GM12878 (cell line): ENCODE measurements at places on chromosomes 2 and 18. TPM values are rescaled to one million over a fixed set of nuclear protein-coding genes. Genes with fewer than 3 reads are reported as not detected.

The RAX gene
- not detected in 2 replicates for total RNA-seq

The TFCP2L1 gene
- total RNA-seq = 0.21 TPM in 2 replicates

The ELAC1 gene
- total RNA-seq = 9.3 and 9.4 TPM in 2 replicates

The TPRKB gene
- 23.6 and 28.1 TPM in 2 replicates for total RNA-seq

The OR6B2 gene
- not detected in 2 replicates for total RNA-seq

The GALNT3 gene
- total RNA-seq = 1.0 and 1.4 TPM in 2 replicates

The TMSB10 gene
- total RNA-seq = 2,058 and 2,139 TPM in 2 replicates

The IKZF2 gene
- total RNA-seq = 144 and 145 TPM in 2 replicates

DNA sequence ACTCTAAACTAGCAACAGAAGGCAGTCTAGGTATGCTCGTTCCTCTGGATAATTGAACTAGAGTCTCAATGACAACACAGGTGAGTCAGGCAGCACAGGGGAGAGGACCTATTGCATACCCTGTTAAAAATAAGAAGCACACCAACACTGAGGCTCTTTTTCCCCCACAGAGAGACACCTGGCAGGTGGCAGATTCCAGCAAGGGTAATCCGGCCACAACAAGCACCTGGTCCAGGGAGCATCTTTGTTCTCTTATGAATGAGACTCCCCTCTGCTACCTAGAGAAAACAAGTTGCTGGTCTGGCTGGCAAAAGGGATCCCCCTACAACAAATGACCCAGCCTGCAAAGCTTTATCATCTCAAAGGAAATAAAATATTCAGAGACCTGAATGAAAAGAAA is 508.9 kb upstream of the POU3F3 start:
- no peak overlapping the region for H3K4me3 ChIP-seq
- H3K36me3 ChIP-seq = no peaks in the 10 kb centered on the region
- no peaks in the 10 kb centered on the region for H3K4me1 ChIP-seq
- DNase-seq = no peak

DNA sequence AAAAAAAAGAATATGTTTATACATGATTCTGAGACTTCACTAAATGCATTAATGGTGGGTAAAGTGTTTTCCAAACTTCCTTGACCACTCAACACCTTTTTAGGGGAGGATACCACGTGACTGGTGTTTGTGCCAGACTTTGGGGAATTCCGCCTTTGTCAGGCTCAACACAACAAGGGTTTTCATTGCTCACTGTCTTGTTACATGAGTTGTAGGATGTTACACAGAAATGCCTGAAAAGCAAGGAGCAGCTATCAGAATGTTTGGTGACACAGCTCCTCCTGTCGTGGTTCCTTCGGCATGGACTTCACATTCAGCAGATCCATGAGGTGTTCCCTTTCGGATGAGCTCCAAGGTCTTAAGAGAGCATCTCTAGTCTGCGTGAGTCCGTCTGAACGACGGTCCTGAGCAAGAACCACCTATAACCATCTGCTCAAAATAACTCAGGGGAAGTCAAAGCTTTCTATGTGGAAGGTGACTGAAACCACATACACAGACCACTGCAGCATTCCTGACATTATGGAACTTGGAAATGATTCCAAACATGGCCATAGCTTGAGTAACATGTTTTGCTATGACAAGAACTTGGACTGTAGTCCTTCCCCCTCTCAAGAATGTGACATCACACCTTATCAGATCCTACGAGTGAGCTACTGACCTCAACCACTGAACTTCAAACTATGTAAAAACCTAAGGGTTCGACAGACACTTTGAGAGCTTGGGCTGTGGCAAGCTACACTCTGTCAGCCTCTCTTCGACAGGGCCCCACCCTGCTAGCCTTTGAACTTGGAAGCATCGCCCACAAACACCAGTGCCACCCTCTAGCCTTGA is 57.5 kb downstream of the MCFD2 start:
- H3K27me3 ChIP-seq = peaks cover 7% of the 10 kb centered on the region
- H3K4me1 ChIP-seq = no peaks in the 10 kb centered on the region
- no peak overlapping the region for H3K27ac ChIP-seq
- no peak overlapping the region for H3K4me3 ChIP-seq
- no peaks in the 10 kb centered on the region for H3K36me3 ChIP-seq

DNA sequence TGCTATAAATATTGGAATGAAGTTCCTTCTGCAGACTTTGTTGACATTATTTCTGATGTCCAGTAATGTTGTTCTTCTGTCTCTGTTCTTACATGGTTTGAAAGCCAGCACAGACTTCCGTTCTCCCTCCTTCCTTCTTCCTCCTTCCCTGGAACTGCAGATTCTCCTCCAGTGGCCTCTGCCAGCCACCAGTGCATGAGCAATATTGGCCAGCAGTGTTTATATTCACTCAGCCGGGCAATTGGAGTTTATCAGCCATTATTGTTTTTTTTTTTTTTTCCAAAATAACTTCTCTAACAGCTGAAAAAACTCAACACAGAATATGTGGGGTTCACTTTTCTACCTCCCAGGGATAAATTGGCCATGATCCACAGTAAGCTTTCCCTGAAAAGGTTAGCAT is 86.8 kb downstream of the ADCYAP1 start:
- no peak overlapping the region for H3K4me3 ChIP-seq
- no peak overlapping the region for H3K27ac ChIP-seq
- no peaks in the 10 kb centered on the region for H3K27me3 ChIP-seq
- no peaks in the 10 kb centered on the region for H3K4me1 ChIP-seq
- H3K36me3 ChIP-seq = no peaks in the 10 kb centered on the region

DNA sequence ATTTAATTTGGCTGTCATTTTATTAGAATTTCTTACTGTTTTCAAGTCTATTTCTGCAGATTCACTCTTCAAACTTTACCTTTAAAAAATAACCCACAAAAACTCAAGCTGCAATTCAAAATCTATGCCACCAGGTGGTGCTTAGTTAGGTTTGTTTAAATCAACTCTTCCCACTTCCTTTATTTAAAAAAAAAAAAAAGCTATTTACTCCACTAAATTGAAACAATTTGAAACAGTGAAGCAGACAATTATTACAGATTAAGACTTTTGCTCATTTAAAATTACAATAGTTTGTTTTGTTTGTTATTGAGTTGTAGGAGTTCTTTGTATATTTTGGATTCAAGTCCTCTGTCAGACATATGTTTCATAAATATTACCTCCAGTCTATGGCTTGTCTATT is 300.0 kb downstream of the PDE11A start:
- H3K36me3 ChIP-seq = no peaks in the 10 kb centered on the region
- no peak overlapping the region for H3K27ac ChIP-seq
- no peaks in the 10 kb centered on the region for H3K4me1 ChIP-seq

DNA sequence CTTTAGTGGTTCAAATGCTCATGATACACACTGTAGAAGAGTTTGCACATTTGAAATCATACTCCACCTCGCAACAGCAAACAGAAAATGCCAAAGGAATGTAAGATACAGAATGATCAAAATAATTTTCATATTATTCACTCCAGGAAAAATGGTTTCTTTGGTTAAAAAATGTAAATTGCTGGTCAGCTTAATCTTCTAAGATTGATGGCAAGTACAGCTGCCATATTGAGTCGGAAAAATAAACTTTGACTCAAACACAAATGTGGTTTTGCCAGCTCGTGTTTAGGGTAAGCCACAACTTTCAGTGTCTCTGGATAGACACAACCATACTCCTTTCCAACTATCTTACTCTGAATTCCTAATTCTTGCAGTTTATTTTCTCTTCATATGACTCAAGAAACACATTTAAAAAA is 154.9 kb upstream of the SMIM21 start:
- H3K4me3 ChIP-seq = no peak overlapping the region
- H3K36me3 ChIP-seq = no peaks in the 10 kb centered on the region
- H3K4me1 ChIP-seq = no peaks in the 10 kb centered on the region

- H3K4me3 ChIP-seq = no peak overlapping the region
- DNase-seq = no peak
- H3K36me3 ChIP-seq = no peaks in the 10 kb centered on the region
- H3K4me1 ChIP-seq = peaks cover 4% of the 10 kb centered on the region; the same call in 1 of the 2 replicates
These were observed 61.3 kb downstream of the NABP1 start for GRCh38 chr2:191739194-191739593.

- no peaks in the 10 kb centered on the region for H3K27me3 ChIP-seq
- H3K36me3 ChIP-seq = no peaks in the 10 kb centered on the region
- no peak overlapping the region for H3K27ac ChIP-seq
- no peak for DNase-seq
- H3K4me3 ChIP-seq = no peak overlapping the region
These were observed 134.7 kb upstream of the CDH20 start for GRCh38 chr18:61198486-61198885.

DNA sequence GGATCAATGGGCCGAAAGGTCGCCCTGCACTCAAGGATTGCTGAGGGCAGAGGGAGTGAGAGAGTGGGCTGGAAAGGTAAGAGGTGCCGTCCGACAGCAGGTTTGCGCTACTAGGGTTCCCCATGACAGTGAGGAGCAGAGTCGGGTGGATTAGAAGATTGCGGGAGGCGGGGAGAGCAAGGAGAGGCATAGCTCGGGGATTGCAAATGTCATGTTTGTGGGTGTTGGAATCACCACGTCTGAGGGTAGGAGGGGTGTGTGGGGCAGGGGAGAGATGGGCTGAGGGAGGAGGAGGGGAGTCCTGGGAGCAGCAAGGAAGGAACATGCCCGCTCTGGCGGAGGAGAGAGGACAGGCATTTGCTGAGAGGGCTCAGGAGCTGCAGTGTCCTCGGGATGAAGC is 81.2 kb downstream of the ZCCHC2 start:
- H3K27ac ChIP-seq = no peak overlapping the region
- no peaks in the 10 kb centered on the region for H3K27me3 ChIP-seq
- no peak for DNase-seq

GRCh38 chr2:173044686-173045085 is 31.0 kb upstream of the MAP3K20 start:
- H3K36me3 ChIP-seq = no peaks in the 10 kb centered on the region
- no peaks in the 10 kb centered on the region for H3K4me1 ChIP-seq
- no peaks in the 10 kb centered on the region for H3K27me3 ChIP-seq
- no peak for DNase-seq
- H3K4me3 ChIP-seq = no peak overlapping the region
- H3K27ac ChIP-seq = no peak overlapping the region

DNA sequence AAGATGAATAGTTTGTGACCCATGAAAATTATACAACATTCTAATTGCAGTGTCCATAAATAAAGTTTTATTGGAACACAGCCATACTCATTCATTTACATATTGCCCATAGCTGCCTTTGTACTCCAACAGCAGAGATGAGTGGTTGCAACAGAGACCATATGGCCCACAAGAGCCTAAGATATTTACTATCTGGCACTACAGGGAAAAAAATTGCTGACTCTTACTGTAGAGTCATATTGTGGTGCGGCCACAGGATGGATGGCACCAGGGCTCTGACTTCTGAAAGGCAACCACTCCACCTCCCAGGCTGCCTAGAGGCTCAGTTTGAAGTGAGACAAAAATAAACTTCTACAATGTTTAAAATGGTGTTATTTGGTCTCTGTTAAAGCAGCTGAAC is 404.0 kb upstream of the ATP5MC3 start:
- H3K4me1 ChIP-seq = no peaks in the 10 kb centered on the region
- no peak overlapping the region for H3K4me3 ChIP-seq
- no peak for DNase-seq
- no peaks in the 10 kb centered on the region for H3K36me3 ChIP-seq
- H3K27ac ChIP-seq = no peak overlapping the region

DNA sequence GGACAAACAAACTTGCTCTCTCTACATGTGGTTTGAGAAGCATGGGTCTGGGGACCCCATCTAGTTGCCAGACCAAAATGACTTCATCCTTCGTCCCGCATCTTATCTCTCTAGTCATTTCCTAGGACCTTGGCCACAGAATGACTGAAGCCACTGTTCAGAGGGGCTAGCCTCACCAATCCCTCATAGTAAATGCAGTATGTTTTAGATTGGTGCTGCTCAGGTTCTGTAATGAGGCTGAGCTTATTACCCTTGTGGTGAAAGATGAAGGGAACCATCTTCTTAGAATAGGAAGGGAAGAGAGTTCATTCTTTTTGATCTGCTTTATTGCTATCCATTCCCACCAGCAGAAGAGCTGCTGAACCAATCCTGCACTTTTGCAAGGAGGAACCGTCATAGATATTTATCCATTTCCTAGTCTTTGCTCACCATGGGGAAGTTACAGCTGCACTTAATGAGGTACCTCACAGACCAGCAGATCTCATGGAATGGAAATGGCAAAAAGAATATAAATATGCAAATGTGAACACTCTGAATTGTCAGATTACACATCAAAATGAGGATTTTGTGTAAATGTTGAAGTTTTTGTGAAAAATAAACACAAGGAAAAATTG is 436.7 kb downstream of the LPIN1 start:
- no peak for DNase-seq
- no peaks in the 10 kb centered on the region for H3K4me1 ChIP-seq
- H3K27me3 ChIP-seq = no peaks in the 10 kb centered on the region
- no peaks in the 10 kb centered on the region for H3K36me3 ChIP-seq
- H3K27ac ChIP-seq = no peak overlapping the region

DNA sequence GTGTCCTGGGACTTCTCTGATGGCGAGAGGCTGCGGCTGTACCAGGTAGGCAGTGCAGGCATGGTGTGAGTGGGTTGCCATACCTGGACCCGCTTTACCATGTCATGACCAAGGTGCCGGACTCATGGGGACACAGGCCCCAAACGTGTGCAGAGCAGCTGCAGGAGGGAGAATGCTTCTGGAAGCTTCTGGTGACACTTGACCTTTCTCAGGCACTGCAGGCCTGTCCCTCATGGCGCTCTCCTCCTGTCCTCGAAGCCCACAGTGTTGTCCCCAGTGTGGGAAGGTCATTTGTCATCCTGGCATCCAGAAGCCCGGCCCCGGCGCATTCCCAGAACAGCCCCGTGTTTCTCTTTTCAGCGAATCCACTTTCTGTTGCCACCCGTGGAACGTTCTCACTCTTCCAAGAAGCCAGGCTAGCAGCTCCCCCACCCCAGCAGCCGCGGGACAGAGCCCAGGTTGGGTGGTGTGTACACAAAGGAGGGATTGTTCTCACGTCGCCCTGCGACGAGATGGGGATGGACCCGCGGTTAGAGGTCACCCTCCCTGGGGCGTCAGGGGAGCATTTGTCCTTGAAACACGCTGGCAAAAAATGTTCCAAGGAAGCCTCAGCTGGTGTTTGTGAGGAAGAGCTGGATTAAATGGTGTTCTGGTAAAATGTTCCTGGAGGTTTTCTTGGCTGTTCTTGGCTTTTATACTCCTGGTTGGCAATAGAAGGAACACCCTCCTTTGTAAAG is 43.7 kb downstream of the SH3BP4 start:
- H3K4me1 ChIP-seq = no peaks in the 10 kb centered on the region
- H3K27ac ChIP-seq = no peak overlapping the region
- H3K27me3 ChIP-seq = no peaks in the 10 kb centered on the region
- DNase-seq = no peak
